NCI-H774 (cell line): ENCODE measurements at places on chromosomes 4 and X.

DNA sequence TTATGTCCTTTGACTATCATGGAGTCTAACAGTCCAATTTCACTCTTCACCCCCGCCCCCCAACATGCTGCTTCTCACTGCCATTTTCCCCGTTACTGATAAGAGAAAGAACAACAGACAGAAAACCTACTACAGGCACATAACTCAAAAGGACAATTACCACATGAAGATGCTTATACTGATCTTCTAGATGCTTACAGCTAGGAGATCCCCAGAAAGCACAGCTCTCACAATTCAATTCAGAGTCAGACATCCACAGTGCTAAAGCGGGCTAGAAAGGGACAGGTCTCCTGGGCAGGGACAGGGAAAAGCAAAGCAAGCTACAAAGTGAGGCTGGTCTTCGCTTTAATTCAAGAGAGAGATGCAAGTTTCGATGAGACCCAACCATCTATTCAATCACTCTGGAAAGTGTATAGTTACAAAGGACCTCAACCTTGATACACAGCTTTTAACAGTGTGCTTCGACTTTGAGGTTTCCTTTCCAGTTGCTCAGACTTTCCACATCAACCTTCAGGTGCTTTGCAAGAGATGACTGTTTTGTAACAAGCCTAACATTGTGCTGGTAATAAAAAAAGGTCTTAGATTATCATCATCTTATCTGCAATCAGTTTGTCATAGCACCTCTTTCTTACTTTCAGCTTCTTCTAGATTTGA lies 60.9 kb downstream of the LEF1 start:
- DNase-seq: no peak

DNA sequence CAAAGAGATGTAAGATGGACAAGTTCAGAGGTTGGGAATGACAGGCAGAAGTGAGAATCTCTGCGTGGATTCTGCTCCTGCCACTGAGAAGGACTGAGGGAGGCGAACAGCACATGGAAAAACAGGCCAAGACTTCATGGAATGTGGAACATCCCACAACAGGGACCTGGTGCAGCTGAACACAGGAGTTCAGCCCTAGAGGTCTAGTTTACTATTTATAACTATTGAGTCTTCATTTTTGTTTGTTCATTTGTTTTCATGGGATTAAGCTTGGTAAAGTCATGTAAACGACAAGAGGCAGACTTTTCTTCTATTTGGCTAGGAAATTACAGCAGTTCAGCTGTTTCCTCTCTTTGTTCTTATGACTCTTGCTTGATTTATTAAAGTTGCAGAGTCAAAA lies 234.5 kb downstream of the MAML3 start:
- DNase-seq: no peak

DNA sequence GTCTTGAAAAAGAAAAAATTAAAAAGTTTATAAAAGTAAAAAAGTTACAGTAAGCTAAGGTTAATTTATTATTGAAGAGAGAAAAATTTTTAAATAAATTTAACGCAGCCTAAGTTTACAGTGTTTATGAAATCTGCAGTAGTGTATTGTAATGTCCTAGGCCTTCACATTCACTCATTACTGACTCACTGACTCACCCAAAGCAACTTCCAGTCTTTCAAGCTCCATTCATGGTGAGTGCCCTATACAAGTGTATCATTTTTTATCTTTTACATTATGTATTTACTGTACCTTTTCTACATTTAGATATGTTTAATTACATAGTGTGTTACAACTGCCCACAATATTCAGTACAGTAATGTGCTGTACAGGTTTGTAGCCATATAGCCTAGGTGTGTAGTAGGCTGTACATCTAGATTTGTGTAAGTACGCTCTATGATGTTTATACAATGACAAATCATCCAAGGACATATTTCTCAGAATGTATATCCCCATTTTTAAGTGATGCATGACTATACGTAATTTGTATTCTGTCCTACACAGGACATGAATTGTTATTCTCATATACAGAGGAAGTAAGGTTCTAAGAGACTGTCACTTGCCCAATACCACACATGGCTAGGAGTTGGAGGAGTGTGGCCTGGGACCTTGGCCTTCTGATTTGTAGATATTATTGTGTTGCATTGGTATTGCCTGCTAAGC lies 19.5 kb upstream of the PDCL2 start:
- DNase-seq: no peak

GRCh38 chr4:72006586-72006985 lies 25.2 kb upstream of the NPFFR2 start:
- no peak for DNase-seq

DNA sequence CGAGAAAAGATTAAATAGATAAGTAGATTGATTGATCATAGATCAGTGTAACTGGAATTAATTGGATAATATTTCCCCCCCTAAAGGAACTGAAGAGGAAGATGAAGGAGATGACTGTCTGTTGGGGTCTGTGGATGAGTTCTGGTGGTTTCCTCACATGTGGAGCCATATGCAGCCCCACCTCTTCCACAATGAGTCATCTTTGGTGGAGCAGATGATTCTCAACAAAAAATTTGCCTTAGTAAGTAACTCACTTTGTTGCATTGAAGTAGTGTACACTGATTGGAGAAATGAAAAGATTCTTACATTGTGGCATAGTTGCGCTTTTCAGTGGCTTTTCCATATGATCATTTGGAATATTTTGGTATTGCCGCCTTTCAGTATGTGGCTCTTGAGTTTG lies 80.4 kb downstream of the NDST3 start:
- DNase-seq: no peak

- DNase-seq: no peak
Measured at GRCh38 chr4:168648929-168649328, 152.1 kb downstream of the PALLD start.

DNA sequence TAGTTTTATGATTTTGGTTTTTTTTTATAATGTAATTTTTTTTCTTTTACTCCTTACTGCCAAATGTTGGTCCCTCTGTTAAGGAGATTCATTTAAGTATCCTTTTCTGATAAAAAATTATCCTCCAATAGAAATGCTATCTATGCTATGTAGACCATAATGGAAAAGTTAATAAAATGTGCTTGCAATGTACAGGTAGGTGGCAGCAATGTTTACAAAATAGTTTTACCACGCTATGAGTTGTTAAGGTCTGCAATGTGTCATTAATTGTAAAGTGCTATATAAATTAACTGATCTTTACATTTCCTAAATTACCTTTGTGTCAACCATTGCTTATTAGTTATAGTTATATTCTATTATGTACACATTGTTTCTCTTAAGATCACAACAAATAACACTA lies 3.8 kb upstream of the CENPC start:
- DNase-seq: no peak

GRCh38 chrX:107709266-107709806 lies 66.3 kb downstream of the TSC22D3 start:
- no peak for DNase-seq

DNA sequence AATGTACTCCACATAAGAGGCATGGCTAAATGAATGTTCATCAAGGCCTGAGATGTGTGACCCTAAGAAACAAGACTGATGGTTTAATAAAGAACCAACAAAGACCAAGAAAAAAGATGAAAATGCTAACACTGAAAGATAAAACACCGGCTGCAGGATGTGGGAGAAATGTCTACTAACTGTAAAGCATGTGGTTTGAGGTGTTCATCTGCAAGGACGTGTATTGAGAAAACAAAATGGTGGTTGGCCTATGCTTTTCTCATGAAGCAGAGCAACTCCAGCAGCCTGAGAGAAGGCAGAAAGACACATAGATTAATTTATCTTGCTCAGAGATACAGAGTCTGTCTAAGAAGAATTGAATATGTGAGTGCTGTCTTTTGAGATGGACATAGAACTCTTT lies 109.3 kb downstream of the KDR start:
- DNase-seq: no peak

GRCh38 chr4:113328514-113328913 lies 279.1 kb downstream of the ANK2 start:
- DNase-seq: no peak

DNA sequence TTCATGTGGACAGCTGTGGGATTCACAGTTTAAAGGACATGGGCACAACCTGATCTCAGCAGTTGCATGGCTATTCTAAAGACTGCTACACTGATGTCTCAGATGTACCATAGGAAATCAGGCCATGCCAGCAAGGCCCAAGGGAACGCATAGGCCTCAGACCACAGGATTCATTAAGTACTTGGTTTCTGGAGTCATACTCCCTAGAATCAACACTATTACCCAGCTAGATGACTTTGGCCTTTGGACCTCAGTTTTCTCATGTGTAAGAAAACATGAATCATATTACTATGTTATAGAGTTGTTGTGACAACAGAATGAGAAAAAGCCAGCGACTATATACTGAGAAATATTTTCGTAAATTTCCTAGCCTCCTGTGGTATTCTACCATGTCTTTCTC lies 67.9 kb downstream of the NHS start:
- no peak for DNase-seq

GRCh38 chr4:118082182-118082581 lies 47.9 kb downstream of the NDST3 start:
- no peak for DNase-seq

DNA sequence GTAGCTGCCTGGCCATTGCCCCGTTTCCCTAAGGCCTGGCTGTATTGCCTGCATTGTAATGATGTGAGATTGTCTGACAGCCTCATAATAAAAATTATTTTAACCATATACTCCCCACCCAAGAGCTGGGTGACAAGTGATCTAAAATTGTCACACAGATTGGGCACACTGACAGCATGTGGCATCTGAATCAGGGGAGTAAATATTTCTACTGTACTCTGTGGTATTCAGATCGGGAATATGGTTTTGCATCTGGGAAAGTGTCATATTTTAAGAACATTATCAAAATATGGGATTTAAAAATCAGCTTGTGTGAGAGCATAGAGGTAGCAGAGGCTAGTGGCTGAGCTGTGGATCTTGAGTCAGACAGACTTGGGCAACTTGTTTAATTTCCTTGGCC lies 135.8 kb upstream of the PDLIM3 start:
- no peak for DNase-seq

DNA sequence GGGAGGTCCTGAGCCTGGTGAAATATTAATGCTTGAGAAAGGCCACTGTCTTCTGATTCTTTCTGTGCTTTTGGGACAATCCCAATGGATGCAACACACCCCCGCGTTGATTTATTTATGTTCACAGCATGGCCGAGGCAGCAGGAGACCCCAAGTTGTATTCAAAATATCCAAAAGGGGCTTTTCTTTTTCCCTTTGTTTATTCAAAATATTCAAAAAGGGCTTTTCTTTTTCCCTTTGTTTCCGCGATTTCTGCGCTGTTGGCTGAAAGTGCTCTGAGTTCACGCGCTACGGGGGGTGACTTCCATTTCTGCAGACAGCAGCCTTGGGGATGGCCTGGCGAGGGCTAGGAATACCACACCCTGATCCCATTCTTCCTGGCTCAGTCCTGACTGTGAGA lies 59.5 kb upstream of the PPP2R3B start:
- no peak for DNase-seq

GRCh38 chrX:110265661-110266060 lies 52.2 kb downstream of the AMMECR1 start:
- no peak for DNase-seq
